ENCODE measurements at places on chromosomes 1 and 21.

GRCh38 chr1:201649761-201650622, 111.1 kb downstream of the NAV1 start:
- peak; percentile 57 for DNase-seq

DNA sequence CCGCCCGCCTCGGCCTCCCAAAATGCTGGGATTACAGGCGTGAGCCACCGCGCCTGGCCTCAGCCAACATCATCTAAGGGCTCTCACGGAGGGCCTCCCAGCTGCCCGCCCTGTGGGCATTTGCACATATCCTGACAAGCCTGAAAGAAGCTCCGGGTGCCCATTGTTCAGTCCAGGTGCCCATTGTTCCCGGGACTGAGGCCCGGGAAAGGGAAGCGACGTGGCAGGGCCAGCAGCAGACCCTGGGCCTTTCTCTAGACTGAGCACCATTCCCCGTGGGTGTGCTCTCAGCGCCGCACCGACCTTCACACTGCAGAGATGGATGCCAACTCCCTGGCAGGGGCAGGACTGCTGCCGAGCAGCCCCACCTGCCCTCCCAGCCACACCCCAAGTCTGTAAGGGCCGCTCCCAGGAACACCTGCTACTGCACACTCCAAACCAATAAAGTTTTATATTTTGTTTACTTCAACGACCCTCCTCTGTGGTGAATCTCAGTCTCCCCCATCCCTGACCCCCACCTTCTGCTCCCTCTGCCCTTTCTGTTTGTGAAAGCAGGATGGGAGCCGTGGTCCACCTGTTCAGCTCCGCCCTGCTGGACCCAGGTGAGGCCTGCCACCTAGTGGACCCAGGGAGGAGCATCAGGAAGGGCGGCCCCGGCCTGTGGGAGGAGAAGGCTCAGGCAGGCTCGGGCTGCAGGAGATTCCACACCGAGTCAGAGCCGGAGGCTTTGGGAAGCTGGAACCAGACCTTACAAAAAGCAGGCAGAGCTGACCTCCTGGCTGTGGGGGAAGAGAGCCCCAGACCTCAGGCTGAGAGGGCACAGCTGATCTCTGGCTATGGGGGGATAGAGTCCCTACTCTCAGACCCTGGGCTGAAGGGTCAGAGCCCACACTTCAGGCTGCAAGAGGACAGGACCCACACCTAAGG, 1.1 kb upstream of the TMEM82 start:
- DNase-seq = peak; percentile 62

DNA sequence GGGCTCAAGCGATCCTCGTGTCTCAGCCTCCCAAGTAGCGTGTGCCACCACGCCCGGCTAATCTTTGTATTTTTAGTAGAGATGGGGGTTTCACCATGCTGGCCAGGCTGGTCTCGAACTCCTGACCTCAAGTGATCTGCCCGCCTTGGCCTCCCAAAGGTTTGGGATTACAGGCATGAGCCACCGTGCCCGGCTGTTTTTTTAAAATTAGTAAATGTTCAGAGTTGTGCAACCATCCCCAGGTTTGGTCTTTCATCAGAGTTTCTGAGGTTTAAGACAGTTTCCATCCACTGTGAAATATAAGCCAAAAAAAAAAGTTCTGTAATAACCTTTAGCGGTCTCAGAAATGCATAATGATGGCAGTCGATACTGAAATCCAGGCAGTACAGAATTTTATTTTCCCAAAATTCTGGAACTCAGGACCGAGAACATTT, 550 bp upstream of the SYT11 start:
- DNase-seq = peak; percentile 12

DNA sequence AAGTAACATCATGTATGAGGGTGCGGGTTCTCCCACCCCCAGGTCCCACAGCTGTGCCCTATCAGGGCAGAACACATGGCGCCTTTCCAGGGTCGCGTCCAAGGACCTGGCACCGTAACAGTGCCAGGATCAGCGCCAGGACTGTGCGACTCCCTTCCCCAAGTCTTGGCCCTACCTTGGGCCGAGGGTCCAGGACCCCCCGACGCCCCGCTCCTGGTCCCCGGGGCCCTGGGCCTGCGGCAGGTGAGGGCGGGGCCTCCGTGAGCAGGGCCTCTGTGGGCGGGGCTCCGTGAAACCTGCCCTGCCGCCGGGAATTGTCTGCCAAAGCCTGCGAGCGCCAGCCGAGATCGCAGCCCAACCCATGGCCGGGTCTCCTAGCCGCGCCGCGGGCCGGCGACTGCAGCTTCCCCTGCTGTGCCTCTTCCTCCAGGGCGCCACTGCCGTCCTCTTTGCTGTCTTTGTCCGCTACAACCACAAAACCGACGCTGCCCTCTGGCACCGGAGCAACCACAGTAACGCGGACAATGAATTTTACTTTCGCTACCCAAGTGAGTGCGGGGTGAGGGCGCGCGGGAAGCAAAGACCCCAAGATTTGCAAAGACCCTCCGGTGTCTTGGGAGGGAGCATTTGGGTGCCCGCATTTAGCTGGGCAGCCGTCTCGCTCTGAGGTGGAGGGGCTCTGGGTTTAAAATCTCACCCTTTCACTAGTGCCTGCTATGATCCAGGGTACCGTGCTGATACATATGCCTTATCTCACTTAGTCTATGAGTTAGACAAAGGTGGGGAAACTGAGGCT, at the start of gene RHBG:
RHBG (plus strand) TSS at position 323 of the 796 bp plus-strand sequence; CDS start at position 362, 39 bp downstream.
- DNase-seq = no peak

GRCh38 chr1:10308001-10308400, 90.9 kb upstream of the PGD start:
- DNase-seq = no peak

DNA sequence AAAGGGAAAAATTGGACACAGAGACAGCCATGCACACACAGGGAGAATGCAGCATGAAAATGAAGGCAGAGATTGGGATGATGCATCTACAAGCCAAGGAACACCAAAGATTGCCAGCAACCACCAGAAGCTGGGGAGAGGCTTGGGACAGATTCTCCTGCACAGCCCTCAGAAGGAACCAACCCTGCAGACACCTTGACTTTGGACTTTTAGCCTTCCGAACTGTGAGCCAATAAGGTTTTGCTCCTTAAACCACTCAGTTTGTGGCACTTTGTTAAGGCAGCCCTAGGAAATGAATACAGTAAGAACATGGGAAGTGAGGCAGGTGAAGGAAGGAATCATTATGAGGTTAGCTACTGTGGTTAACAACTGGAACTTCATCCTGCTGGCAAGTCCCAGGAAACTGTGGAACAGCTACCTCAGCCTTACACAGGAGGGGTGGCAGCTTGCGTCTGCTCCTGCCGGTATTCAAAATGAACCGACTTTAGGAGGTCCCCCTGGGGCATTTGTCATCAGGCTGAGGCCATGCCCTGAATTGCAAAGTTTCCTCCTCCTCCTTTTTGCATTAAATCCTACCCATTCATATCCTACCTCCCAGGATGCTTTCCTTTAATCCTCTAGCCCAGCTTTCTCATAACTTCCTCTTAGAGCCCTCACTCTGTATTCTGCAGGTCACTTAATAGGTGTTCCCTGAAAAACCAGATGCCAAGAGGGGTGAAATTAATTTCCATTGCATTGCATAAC, 15.4 kb downstream of the CD247 start:
- no peak for DNase-seq

DNA sequence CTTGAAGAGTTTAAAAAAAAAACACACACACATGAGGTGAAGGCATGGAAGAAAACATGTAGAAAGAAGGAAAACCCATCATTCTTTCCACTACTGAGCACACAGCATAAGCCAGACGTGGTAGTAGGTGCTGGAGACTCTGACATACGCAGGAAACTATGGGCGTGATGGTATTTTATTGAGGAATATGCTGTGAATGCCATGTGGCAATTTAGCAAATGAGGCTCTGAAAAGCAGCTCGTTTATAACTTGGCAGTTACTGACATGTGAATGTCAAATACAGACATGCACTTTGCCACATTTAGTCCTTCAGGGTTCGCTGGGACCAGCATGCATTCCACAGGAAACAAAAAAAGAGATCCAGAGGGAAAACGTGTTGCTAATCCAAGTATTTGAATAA, 74.3 kb upstream of the IFNAR2 start:
- no peak for DNase-seq

DNA sequence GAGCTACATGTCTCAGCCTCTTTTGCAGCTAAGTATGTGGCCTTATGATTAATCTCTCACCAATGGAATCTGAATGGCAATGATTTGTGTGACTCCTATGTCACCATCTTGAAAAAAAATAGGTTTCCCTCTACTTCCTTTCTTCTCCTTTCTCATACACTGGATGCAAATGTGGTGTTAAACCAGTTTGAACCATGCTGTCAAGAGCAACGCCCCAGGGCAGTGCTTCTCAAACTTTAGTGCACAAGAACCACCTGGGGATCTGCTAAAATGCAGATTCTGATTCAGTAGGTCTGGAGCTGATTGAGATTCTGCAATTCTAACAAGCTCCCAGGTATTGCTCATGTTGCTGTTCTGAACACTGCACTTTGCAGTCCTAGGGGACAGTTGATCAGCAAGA, 44.7 kb upstream of the ZNF644 start:
- DNase-seq = no peak

GRCh38 chr1:18989176-18989799, 32.8 kb upstream of the IFFO2 start:
- DNase-seq = no peak

DNA sequence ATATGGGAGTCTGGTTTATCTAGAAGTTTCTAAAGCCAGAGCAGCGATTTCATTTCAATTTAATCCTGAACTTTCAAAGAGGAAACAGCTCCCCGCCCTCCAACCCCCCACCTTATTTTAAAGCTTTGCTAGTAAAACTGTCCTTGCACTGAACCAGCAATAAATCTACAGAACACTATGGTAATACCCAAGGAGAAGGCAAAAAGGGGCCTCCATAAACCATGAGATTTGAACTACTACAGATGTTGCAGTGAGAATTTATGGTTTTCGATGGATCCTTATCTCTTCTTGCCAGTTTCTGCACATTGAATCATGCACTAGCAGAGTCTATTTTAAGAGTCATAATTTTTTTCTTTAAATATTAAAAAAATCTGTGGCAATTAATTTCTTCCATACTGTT, 64.8 kb upstream of the BEND5 start:
- no peak for DNase-seq

DNA sequence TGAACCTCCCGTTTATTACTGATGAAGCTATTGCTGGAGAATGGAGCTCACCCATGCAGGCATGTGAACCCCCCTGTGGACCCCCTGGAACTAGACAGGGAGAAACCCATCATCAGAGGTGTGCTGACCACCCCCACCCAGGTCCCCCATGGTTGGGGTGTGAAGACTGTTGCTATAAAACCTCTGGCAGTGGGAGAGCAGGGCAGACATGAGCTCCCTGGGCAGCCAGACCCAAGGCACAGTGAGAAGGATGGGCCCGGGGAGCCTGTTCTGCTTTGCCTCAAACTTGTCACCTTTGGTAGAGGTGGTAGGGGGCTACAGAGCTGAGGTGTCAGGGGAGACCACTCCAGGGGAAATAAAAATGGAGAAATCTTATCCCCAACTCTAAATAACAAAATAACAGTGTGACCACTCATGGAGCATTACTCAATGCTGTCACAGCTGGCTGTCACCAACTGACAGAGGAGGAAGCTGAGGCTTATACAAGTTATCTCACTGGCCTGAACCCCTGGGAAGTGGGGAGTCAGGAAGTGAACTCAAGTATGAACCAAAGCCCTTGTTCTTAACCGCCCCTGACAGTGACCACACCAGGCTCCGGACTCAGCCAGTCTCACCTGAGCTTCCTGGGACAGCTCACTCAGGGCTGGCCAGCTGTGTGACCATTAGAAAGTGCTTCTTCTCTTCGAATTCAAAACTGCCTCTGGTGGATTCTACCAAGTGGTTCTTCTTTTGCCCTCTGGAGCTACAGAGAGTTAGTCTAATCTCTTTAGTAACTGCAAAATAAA, 698.8 kb downstream of the MATN1 start:
- no peak for DNase-seq

DNA sequence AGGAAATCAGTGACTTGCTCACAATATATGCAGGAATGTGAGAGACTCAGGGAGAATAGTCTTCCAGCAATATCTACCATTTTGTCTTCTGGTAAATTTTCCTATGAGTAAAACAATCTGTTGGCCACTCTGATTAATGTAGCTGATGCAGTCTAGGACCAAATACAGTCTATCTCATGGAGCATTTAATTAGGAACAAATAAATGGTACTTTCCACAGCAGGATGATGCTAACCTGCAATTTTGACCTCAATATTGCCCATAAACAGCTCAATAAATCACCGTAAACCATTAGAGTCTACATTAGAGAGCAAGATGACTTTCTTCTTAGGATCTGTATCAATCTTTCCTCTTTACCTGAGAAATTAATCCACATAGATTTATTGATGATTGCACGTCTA, 567.7 kb upstream of the B3GALT2 start:
- no peak for DNase-seq

DNA sequence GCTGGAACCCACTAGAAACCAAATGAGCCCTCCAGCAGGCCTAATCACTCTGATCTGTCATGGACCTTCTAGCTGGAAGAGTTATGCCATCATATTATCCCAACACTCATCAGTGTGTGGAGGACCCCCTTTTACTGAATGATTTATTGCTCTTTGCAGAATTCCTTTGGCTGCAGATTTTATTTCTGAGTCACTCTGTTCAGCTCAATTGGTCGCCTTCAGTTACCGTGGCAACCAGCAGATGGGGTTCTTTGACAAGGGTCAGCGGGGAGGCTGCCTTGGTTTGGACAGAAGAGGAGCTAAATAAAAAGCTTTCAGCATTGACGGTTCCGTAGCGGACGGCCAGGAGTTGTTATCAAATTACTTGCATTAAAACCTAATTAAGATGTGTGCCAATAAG, 220.1 kb downstream of the SDCCAG8 start:
- no peak for DNase-seq

DNA sequence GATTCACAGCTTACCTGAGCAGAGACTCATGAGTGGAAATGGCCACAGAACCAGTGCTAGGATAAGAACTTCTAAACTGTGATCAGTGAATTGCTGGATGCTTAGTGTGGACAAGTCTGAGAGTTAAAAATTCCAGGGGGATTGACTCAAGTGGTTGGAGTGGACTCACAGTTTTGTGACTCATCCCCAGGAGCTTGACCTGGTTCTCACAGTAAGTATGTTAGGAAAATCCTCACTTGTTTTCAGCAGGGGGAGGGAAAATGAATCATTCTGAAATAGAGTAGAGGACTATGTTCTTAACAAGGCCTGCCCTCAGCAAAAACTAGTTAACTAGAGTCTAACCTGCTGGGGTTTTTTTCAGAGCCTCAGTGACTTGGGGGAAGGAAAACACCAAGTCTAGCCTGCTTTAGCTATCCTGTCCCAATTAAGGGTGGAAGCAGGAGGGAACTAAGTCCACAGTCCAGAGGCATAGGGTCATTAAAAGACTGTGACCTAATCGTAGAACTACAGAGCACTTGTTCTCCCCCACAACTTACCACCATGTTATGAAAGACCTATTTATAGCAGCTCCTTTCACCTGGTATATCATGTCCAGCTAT, 6.1 kb upstream of the CDC73 start:
- DNase-seq = peak; percentile 98

DNA sequence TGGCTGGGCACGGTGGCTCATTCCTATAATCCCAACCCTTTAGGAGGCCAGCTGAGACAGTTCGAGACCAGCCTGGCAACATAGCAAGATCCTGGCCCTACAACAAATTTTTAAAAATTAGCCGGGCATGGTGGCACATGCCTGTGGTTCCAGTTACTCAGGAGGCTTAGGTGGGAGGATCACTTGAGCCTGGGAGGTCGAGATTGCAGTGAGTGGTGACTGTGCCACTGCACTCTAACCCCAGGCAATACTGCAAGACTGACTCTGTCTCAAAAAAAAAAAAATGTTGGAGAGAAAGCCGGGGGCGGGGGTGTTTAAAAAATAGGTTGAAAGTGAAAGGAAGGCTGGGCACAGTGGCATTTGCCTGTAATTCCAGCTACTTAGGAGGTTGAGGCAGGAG, 16.5 kb downstream of the CLDN19 start:
- DNase-seq = no peak

GRCh38 chr1:11825131-11825530, 19.1 kb downstream of the CLCN6 start:
- DNase-seq = no peak

All from HFFc6 (cell line).